NCI-H1092 (cell line): ENCODE measurements at places on chromosomes 6 and 20.

DNA sequence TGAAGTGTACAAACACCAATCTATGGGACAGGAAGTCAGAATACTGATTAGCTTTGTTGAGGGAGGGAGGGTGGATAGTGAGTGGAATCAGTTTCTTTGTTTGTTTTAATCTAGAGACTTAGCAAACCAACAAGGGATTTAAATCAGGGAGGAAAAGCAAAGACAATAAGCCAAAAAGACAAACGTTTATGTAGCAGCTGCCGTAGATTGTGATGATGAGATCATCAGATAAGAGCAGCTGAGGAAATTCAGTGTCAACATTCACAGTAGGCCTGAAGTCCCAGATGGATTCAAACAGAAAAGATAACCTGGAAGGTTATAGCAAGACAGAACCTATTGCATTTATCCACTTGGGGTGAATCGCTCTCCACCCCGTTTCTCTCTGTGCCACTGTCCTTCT, 104.9 kb upstream of the SYNDIG1 start:
- no peak for DNase-seq

GRCh38 chr6:41470331-41471063, 75.7 kb upstream of the FOXP4 start:
- no peak for DNase-seq

DNA sequence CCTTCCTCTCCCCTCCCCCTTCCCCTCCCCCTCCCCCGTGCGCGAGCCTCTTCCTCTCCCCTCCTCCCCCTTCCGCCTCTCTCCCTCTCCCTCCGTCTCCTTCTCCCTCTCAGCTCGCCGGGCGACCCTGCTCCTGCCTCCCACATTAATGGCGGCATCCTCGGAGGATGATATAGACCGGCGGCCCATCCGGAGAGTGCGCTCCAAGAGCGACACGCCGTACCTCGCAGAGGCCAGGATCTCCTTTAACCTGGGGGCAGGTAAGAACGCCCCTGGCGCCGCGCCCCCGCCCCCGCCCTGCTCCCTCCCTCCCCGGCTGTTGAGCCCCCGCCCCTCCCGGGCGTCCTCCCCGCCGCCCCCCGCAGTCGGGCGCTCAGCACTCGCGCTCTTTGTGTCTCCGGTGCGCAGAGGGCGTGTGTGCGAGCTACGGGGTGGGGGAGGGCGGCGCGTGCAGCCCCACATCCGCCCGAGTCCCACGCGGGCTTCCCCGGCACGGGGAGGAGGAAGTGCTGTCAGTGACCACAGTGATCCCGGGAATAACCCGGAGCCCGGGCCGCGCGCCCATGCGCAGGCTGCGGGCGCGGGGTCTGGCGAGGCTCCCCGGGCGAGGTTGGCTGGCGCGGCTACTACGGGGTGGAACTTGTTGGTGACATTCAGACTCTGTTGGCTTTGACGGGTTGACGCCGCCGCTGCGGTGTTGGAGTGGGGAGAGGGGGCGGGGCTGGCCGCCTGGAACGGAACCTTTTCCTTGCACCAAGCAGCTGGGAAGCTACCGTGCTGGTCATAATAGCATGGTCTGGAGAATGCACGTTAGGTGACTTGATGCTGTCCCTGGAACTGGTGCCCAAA, 33.2 kb downstream of the PHACTR1 start:
- DNase-seq = peak; percentile 4

DNA sequence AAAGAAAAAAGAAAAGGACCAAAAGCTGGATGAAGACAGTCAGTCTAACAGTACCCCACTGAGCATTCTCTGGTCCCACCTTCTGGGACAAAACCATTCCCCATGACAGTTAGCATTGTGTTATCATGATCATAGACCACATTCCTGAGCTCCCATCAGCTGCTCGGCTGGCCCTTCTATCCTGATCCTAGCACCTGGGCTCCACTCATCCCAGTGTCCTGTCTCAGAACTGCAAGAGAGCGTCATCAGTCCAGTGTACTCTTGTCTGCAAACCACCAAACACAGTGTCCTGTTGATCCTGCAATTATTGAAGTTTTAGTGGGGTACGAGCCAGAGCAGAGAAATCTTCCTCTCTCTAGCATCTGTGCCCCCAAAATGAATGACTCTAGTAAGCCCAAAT, 16.0 kb upstream of the TAAR1 start:
- no peak for DNase-seq

DNA sequence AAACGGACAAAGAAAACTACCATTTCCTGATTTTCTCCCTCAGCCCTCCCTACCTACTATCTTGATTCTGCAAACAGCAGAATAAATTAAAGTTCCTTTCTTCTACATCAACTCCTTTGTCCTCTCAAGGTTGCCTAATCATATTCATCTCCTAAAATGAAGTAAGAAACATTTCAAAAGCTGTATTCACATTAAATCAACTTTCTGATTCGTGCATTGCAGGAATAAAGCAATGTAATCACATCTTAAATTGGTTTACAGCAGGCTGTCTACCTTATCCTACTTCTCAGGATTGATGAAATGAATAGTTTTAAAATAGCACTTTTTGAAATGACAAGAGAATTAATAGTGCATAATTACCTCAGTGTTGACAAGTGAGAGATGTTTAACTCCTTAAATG, 25.1 kb downstream of the PRKN start:
- no peak for DNase-seq

- no peak for DNase-seq
Measured at GRCh38 chr20:52975029-52975732, 3.0 kb downstream of the TSHZ2 start.

DNA sequence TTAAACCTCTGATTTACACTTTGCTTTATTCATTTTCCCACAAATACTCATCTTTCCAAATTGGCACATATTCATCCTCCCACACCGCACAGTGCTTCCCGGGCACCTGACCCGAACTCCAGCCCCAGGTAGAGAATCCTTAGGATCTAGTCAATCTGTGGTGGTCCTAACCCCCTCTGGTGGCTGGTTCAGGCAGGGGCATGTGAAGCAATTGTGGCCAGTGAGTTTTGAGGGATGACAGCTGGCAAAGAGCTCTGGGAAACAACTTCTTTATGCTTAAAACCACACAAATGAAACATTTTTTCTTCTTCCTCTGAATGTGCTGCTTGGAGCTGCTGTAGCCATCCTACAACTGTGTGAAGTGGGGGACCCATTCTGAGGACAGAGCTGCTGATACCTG, 54.7 kb downstream of the ELOVL5 start:
- DNase-seq = peak; percentile 10

DNA sequence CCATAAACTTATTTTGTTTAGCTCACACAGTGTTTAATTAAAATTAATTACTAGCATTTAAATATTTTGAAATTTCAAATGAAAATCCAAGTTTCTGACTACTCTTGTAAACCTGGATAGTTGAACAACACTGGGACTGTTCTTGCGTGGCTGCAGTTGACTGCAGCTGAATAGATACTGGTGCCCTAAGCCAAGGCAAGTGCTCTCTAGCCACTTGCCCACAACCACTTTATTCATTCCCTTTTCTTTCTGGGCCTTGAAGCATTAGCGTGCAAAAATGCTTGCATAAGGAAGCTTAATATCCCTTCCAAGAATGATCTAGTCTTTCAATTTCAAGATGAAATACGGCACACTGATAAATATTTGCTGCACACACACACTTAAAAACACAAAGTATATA, 676.0 kb upstream of the MARCKS start:
- no peak for DNase-seq

DNA sequence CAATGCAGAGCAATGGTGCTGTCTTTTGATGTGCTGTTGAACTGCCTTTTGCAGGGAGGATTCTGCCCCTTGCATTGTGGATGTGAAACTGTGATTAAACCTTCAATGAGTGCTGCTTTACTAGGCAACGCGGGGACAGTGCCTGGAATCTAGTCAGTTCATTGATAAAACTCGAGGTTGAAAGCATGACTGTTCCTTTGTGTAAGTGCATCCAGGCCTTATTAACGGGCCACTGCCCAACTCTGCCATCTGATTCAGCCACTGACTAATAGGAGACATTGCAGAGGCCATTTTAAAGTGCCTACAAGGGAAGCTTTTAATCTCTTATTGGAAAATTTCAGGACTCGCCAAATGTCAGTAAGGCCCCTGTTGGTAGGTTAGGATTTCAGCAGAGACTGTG, 49.3 kb downstream of the SLC35F1 start:
- no peak for DNase-seq

- no peak for DNase-seq
Measured at GRCh38 chr6:106870069-106870468, 104.5 kb downstream of the CD24 start.

DNA sequence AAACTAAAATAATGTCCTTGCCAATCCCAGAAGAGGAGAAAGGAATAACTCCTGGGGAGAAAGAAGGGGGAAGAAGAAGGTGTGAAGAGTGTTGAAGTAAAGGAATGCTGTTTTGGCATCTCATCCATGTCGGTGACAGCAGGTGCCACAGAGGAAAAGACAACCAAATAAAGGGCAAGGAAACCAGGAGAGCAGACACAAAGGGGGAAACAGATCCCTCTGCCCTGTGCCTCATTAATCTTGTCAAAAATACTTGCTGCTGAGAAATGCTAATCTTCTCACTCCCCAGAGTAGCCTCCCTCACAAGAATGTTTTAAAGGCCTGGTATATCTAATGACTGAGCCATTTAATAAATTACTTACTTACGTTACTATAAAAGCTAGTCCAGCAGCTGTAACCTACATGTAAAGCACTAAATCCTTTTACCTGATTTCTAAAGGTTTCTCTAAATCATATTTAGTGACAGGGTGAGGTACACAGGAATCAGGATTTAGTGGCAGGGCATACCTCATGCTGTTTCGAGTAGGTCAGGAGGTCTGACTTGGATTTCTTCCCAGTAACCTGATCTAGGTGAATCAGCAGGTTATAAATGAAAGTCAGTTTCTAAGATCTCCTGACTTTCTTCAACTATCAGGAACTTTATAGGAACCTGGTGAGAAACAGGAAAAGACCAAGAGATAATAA, 377.1 kb downstream of the CENPW start:
- DNase-seq = no peak

DNA sequence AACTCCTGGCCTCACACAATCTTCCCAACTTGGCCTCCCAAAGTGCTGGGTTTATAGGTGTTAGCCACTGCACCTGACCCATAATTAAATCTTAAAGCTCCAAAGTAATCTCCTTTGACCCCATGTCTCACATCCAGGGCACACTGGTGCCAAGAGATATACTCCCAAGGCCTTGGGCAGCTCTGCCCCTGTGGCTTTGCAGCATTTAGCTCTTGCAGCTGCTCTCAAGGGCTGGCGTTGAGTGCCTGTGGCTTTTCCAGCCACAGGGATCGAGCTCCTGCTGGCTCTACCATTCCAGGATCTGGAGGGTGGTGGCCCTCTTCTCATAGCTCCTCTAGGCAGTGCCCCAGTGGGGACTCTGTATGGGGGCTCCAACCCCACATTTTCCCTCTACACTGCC, 49.3 kb upstream of the CD2AP start:
- no peak for DNase-seq
